NCI-H2029 (cell line): ENCODE measurements at places on chromosomes 11 and 22.
A peak's percentile ranks its signal among the peaks of the same experiment; 100 is the strongest.

DNA sequence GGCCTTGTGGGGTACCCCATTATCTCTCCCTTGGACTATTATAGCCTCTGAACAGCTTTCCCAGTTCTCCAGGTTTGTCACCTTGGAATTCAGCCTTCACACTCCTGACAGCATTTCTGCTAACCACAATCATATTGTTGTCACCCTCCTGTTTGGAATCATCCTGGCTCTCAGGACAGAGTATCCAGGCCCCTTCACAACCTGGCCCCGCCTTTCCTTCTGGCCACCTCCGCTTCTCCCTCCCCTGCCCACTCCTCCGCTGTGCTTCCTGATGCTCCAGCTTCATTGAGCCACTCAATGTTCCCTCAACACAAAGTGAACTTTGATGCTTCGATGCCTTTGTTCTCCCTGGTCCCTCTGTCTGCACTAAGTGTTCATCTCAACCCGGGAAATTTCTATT is 3.1 kb downstream of the GPR83 start:
- DNase-seq: no peak

DNA sequence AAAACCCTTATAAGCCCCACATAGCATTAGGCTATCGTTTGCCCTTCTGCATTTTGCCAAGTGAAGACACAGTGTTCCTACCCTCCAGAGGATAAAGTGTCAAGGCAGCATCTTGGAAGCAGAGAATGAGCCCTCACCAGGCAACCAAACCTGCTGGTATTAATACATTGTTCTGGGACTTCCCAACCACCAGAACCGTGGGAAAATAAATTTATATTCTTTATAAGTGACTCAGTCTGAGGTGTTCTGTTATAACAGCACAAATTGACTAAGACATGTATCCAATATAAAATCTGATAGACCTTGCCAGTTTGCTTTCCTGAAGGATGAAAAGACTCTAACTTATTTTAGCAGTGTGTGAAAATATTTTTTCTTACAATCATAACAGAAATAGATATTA is 792.5 kb upstream of the LRRC4C start:
- no peak for DNase-seq

DNA sequence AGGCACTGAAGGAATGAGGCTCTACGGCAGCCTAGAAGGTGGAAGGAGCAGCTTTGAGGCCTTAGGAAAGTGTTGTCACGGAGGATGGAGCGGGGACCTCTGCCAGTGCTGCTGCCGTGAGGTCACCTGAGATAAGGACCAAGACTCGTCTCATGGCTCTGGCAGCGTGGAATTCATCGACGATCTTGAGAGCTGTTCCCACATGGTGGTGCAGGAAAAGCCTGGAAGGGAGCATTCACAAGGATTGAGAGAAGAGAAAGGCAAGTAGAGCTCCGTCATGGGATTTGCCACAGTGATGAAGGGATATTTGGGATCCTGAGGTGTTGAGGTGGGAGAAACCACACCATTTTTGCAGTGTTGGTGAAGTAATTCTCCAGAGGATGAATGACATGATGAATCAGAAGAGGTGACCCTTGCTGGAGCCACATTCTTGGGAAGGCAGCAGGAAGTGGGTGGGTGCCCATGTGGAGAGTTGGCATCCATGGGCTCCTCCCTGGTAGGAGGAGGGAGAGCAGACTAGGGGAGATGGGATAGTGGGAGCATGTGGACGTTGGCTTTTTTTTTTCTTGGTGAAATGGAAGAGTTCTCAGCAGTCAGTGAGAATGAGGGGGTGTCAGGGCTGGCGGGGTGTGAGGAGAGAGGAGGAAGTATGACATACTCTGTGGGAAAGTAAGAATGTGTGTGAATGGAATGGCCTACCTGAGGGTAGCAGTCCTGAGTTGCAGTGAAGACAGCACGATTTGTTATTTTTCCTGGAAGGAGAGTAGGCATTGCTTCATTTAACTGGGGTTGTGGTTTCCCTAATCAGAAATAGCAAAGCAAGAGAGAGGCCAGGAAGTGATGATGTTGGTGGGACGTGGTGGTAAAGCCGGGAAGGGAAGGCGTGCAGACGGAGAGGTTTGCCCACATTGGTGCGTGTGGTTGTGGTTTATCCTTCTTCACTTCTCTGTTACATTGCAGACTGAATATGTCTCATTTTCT is 11.1 kb downstream of the PPP6R3 start:
- DNase-seq: no peak

DNA sequence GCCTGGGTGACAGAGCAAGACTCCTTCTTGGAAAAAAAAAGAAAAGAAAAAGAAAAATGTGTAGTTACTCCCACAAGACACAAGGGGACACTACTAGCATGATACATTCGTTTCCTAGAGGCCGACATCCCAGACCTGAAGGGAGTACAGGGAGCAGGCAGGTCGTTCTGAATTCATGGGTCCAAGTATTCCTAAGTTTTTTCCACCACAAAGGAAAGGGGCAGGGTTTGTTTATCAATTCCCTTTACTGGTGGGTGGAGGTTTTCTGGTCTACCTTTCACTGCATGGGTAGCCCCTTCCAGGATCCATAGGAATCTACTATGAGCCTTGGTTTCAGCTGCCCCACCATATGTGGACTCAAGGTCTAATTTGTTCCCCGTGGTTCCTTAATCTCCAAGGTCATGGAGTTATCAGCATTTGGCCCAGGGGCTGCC is 11.8 kb downstream of the TIGD3 start:
- DNase-seq: peak; percentile 70

- no peak for DNase-seq
Observed at GRCh38 chr11:111026241-111026640, 219.3 kb upstream of the POU2AF2 start.

DNA sequence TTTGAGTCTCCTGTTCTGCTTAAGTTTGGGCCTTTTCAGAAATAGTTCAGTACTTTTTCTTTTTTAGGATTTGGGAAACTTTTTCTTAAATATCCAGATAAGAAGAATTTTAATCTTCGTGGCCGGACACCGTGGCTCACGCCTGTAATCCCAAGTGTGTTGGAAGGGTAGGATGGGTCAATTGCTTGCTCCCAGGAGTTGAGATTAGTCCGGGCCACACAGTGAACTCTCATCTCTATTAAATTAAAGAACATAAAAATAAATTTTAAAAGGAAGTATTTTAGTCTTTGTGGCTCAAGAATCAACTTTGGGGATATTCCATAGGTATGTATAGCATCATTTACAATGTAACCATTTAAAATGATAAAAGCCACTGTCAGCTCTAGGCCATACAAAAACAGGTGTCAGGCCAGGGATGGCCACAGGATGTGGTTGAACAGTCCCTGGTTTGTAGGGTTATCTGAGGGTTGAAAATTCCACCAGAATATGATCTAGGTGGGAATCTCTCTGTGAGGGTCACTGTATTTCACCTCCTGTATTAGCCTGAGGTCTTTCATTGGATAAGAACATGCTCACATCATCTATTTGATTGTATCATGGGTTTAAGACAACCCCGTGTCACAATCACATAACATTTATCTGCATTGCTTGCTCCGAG is 115.6 kb downstream of the GGTLC2 start:
- DNase-seq: no peak

DNA sequence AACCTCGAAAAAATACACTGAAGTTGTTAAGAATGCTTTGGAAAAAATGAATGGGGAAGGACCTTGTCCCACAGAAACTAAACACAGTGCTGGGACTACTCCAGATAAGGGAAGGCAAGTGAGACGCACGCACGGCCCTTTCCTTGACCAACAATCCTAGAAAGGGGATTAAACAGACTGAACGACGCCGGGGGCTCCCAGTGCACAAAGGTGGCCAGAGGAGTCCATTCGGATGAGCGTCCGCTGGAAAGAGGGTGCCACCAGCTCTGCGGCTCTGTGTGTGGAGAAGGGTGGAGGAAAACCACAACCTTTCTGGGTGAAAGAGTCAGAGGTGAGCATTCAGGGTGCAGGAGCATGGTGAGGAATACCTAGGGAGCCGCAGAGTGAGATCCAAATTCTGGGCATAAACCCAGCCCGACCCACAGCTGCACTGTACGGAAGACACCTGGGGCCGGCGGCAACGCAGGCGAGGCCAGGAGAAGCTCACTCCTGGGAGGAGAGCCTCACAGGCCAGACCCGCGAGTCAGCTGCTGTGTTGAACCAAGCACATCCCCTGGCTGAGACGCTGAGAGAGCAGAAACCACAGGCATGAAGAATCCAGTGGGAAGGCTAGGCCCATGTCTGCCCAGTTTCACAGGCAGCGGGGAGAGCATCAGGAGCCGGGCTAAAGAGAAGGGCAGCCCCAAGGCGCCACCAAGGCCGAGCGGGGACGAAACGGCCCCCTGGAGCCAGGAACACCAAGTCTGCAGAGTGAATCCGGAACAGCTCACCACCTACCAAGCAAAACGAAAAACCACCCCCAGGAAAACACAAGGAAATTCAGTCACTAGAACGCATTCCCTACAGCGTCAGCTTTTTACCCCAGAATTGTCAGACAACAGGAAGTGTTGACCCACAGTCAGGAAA is 177.1 kb downstream of the BRD1 start:
- no peak for DNase-seq

GRCh38 chr11:57481915-57482781 is 21.8 kb downstream of the RTN4RL2 start:
- no peak for DNase-seq
